ENCODE measurements at places on chromosomes 6 and 20. TPM values are rescaled to one million over a fixed set of nuclear protein-coding genes. Genes with fewer than 3 reads are reported as not detected.
A peak's percentile ranks its signal among the peaks of the same experiment; 100 is the strongest.

GRCh38 chr20:18587665-18588573, at the start of gene DTD1:
Gene DTD1 (plus strand): TSS chr20:18588054. CDS start chr20:18588073, 19 bp downstream.
- peak within 1 kb of the TSS; percentile 67 for H3K4me3 ChIP-seq
- H3K36me3 ChIP-seq = no peaks in the 10 kb centered on the region
- H3K4me1 ChIP-seq = no peaks in the 10 kb centered on the region
- peak within 1 kb of the TSS; percentile 4 for H3K27ac ChIP-seq
- H3K27me3 ChIP-seq = no peaks in the 10 kb centered on the region
- peak; percentile 96 for DNase-seq

DNA sequence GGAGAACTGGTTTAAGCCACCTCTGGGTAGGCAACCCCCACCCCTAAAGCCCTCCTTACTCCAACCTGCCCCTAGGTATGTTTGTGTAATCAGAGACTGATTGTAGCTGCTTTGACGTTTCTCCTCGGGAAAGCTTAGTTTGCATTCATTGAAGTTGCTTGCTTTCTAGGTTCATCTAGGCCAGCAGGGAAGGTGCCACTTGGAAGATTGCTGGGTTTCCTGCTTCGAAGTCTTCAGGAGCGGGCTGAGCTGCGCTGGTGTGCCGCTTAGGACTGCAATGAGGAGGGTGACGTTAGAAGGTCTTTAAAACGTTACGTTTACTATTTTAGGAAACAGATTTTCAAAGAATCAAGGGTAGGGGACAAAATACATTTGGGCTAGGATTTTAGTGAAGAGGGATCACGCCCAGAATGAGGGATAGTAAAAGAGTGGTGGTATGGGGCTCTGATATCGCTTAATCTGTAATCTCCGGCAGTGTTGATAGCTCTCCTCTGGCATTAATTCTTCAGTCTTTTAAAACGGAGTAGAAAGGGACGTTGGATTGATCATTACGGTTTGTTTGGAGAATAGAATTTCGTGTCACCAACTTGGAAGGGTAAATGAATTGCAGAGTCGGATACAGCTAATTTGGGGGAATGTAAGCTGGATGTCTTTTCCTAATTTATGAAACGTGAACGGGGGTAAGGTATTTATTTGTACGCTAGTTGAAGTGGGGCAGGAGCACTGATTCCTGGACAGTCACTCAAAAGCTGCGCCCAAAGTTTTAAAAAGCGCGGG, 92.6 kb upstream of the PRDM1 start:
- H3K36me3 ChIP-seq = no peaks in the 10 kb centered on the region
- H3K27ac ChIP-seq = no peak overlapping the region
- no peak overlapping the region for H3K4me3 ChIP-seq
- no peak for DNase-seq
- no peaks in the 10 kb centered on the region for H3K4me1 ChIP-seq

DNA sequence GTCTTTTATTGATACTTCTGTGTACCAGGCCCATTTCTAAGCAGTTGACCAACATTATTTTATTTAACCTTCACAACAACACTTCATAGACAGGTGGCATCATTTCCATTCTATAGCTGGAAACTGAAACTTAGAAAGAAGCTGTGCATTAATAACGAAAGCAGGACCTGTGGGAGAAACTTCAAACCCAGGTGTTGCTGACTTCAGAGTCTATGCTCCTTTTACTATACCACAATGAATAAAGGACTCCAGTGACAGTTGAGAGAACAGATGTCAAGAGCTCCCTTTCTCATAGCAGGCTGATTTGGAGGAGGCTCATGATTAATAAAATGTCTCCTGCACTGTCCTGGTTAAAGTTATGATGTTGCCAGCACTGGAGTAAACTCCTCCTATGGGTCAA, 56.6 kb upstream of the POU3F2 start:
- H3K4me1 ChIP-seq = no peaks in the 10 kb centered on the region
- H3K36me3 ChIP-seq = no peaks in the 10 kb centered on the region
- no peak overlapping the region for H3K27ac ChIP-seq
- no peak for DNase-seq
- no peaks in the 10 kb centered on the region for H3K27me3 ChIP-seq

GRCh38 chr6:168827586-168827871, 386.5 kb downstream of the SMOC2 start:
- no peak overlapping the region for H3K27ac ChIP-seq
- no peaks in the 10 kb centered on the region for H3K36me3 ChIP-seq
- H3K4me3 ChIP-seq = no peak overlapping the region
- H3K27me3 ChIP-seq = peaks cover 6% of the 10 kb centered on the region
- 0 out of 2 replicates have a peak, but pooled peaks cover 4% of the 10 kb centered on the region for H3K4me1 ChIP-seq
- DNase-seq = no peak

- H3K4me3 ChIP-seq = no peak overlapping the region
- peak; percentile 50 for DNase-seq
- no peak overlapping the region for H3K27ac ChIP-seq
- H3K27me3 ChIP-seq = 0 out of 2 replicates have a peak, but pooled peaks cover 3% of the 10 kb centered on the region
These were observed 89.4 kb downstream of the TBXT start for GRCh38 chr6:166078294-166078693.

DNA sequence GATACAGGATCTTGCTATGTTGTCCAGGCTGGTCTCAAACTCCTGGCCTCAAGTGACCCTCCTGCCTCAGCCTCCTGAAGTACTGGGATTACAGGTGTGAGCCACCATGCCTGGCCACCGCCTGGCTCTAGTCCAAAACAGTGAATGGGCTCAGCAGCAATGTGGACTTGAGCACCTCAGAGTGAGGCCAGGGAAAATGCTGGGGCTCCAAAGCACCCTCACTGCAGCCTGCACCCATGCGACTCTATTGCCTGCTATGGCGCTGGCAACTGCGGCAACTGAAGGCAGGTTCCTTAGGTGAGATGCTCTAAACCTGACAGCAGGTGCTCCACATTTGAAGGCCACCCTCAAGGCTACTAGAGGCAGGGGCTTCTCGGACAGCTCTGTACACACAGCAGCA, 26.5 kb downstream of the MAP1LC3A start:
- H3K4me3 ChIP-seq = no peak overlapping the region
- H3K27ac ChIP-seq = no peak overlapping the region
- H3K36me3 ChIP-seq = peaks cover 10% of the 10 kb centered on the region
- H3K27me3 ChIP-seq = no peaks in the 10 kb centered on the region
- no peaks in the 10 kb centered on the region for H3K4me1 ChIP-seq

The NFATC2 gene
- total RNA-seq = not detected

The EPB41L2 gene
- 95.9 TPM for total RNA-seq
